ENCODE measurements at places on chromosomes 2 and 18.

- DNase-seq: no peak
Measured at GRCh38 chr2:29394981-29395350, 279.8 kb downstream of the CLIP4 start.

GRCh38 chr2:57886161-57886786 is 160.3 kb upstream of the VRK2 start:
- DNase-seq: no peak

- DNase-seq: no peak
Measured at GRCh38 chr18:55018602-55019001, 59.3 kb upstream of the CCDC68 start.

- DNase-seq: no peak
Measured at GRCh38 chr2:151156431-151156830, 105.2 kb downstream of the RBM43 start.

- DNase-seq: no peak
Measured at GRCh38 chr2:36128359-36128758, 227.2 kb upstream of the CRIM1 start.

DNA sequence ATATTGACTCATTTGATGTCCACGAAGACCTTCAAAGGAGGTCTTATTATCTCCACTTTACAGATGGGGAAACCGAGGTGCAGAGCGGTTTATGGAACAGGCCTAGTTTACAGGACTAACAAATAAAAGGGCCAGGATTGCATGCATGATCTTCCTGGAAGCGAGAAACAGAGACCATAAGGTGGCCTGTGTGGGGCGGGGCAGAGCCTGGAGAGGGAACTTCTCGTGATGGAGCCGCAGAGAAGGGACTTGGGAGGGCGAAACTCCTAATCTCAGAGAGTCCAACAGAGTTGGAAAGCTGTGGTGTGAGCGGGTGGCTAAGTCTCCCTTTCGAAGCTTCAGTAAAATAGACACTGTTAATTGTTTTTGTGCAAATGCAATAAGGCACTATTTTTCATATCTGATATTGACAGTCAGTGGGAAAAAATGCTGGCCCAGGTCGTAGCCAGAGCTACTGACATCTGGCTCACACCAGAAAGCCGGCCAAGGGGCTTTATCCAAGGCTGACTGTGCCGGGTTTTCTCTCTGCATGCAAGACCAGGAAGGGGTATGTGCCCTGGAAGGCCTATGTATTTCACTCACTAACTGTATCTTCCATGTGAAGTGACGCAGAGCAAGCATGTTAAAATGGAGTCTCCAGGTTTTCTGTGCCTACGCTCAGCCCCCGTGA is 4.5 kb downstream of the INPP5D start:
- DNase-seq: peak; percentile 82

DNA sequence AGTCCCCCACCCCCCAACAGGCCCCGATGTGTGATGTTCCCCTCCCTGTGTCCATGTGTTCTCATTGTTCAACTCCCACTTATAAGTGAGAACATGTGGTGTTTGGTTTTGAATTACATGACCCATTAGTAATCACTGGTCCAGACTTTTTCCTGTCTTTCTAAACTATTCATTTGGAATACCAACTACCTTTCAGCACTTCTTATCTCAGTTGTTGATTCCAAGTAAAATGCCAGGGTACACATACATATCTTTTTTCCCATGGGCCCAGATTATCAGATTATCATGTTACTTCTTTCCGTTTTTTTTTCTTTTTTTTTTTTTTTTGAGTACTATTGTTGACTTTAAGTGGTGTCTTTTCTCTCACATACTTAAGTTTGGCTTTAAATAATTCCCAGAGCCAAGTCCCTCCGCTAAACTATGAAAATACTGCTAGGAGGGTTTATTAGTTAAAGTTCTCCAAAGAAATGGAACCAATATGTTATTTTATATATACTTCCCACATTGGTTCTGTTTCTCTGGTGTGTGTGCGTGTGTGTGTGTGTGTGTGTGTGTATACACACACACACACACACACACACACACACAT is 389.3 kb downstream of the IRS1 start:
- DNase-seq: no peak

DNA sequence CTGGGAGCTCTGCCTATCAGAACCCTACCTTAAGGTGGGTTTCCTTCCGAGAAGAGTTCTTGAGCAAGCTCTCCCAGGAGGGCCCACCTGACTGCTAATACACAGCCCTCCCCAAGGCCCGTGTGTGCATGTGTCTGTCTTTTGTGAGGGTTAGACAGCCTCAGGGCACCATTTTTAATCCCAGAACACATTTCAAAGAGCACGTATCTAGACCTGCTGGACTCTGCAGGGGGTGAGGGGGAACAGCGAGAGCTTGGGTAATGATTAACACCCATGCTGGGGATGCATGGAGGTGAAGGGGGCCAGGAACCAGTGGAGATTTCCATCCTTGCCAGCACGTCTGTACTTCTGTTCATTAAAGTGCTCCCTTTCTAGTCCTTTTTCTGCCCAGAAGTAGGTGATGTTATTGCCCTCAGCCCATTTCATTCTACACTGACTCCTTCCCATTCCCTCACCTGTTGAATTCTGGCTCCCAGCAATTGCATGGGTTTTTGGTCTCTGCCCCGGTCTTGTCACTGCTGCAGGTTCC is 6.5 kb downstream of the TMEM37 start:
- DNase-seq: no peak

GRCh38 chr18:74625157-74625556 is 27.5 kb downstream of the ZNF407 start:
- DNase-seq: no peak

Measured in MG63 (cell line).